ENCODE measurements at places on chromosomes 7 and 10. TPM values are rescaled to one million over a fixed set of nuclear protein-coding genes. Genes with fewer than 3 reads are reported as not detected.

Gene MARCHF5
- 10.8 TPM for polyA plus RNA-seq

Gene SEMA3A
- 1.1 TPM for polyA plus RNA-seq

Gene PPIA
- polyA plus RNA-seq: 7,127 TPM

Gene IGFBP1
- polyA plus RNA-seq: not detected

Gene ATP6V0A4
- not detected for polyA plus RNA-seq

Gene ECHDC3
- 17.7 TPM for polyA plus RNA-seq

Gene GOLGA7B
- polyA plus RNA-seq: 0.03 TPM

Gene SPDYE9
- polyA plus RNA-seq: not detected

Gene ZNF365
- not detected for polyA plus RNA-seq

Measured in K562 (cell line).